Stimulated activated CD8-positive, alpha-beta memory T cell treated with anti-CD3 and anti-CD28 coated beads, Interleukin-15, amount 100 ng/mL, for 4 hours (primary cell): ENCODE measurements at places on chromosomes 1 and 21.

DNA sequence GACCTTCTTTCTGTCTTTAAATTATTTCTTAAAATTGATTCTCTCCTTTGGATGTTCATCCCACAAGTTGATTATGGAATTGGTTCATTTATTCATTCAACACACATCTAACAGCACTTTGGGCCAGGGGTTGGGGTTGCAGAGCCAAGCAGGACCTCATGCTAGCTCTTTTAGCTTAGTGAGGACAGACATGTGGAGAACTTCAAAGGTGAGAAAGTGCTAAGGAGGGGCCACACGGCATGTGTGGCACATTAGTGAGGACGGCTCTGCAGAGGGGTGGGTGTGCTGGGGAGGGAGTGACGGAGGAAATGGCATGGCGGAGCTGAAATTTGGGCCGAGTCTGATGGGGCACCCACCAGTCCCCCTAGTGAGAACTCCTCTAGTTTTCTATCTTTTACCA, 32.5 kb upstream of the VASH2 start:
- no peak for DNase-seq

DNA sequence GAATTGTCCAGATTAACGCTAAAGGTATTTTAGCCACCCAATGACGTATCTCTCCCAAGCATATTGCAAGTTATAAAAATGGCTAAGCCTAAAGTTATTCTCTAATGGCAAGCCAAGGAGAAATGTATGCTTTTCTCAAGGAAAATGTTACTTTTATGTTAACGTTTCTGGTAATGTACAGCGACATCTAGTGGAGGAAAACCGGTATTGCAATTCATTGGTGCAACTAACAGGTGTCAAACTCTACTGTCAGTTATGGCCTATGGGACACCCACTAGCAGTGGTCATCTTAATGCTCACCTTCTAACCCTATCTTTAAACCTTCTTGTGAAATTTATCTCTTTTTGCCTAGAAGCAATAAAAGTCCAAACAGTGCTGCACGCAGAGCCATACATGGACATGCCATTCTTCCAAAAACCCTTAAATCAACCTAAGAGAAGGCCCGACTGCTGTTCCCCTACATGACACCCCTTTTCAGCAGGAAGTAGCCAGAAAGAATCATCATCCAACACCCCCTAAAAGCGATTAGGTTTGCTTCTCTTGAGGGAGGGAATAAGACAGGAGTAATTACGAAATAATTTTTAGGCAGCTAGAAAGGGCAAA, 68.7 kb upstream of the LRIF1 start:
- peak; percentile 2 for DNase-seq

GRCh38 chr1:98264727-98265126, 343.9 kb upstream of the DPYD start:
- no peak for DNase-seq

DNA sequence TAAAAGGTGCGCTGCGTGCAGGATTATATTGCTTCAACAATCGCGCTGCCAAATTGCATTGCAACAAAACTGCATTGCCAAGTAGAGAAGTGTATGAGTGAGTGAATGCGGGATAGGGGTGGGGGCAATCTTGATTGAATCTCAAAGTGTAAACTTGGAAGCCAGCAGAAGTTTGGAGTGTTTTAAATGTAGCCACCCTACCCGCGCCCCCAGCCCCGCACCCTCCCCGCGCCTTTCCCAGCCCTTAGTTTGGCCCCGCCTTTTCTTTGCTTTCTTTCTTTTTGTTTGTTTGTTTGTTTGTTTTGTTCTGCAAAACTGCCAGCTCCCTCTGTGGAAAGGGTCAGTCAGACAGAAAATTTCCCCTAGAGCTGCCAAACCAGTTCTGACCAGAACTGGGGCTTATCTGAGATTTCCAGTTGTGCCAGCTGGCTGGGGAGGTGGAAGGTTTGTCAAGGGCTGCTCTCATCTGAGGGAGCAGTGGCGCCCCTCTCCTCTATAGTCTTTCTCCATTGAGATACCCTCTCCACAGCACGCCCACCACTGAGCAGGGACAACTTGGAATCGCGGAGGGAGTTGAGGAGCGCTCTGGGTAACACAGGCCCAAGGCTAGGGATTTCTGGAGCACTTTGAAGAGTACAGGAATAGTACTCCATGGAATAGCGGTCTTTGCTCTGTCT, 666 bp upstream of the BEND5 start:
- DNase-seq: no peak

- no peak for DNase-seq
Observed at GRCh38 chr1:180805316-180805715, 107.4 kb upstream of the KIAA1614 start.

GRCh38 chr1:59674595-59674994, 140.2 kb upstream of the HOOK1 start:
- DNase-seq: no peak

- DNase-seq: no peak
Observed at GRCh38 chr1:171180670-171181069, 4.4 kb upstream of the FMO2 start.

- peak; percentile 20 for DNase-seq
Observed at GRCh38 chr1:151898519-151898991, 10.8 kb downstream of the THEM4 start.

DNA sequence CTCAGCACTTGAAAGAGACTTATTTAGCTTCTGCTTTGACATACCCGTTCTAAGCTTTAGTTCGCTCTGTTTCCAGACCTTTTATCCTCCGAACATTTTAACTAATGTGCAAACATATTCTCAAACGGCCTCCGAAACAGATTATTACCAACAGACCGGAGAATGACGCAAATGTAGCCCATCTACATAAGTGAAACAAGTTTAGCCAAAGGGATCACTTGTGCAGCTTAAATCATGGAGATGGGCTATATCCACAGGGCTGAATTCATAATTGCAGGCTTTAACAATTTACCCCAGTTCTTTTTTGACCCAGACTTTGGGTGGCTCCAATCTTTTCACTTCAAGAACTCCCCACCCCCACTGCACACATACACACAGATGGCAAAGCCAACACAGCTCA, 119.7 kb downstream of the KCNH1 start:
- no peak for DNase-seq

GRCh38 chr1:167676205-167676915, 45.4 kb upstream of the MPZL1 start:
- DNase-seq: no peak

GRCh38 chr1:84253891-84254290, 47.6 kb upstream of the SAMD13 start:
- DNase-seq: no peak

DNA sequence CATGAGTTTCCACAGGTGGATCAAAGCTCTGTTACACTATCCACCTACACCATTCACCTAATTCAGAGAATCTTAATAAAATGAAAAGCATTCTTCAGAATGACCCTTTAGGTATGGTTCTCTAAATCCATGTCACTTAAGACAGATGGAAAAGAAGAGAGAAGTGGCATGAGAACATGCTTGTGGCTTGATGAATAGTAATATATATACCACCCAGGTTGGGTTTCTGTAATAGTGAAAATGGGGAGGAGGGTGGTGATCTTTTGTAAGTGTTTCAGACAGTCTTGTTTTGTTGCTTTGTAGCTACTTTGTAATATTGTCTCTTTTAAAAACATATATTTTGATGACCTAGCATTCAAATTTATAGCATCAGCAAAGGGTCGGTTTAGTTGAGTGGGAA, 469.8 kb downstream of the USP25 start:
- DNase-seq: no peak

GRCh38 chr1:167665469-167665868, 35.4 kb downstream of the RCSD1 start:
- DNase-seq: no peak

GRCh38 chr1:239233626-239234025, 152.7 kb upstream of the CHRM3 start:
- no peak for DNase-seq

GRCh38 chr1:71228742-71229365, 148.0 kb upstream of the ZRANB2 start:
- no peak for DNase-seq

GRCh38 chr1:219185486-219186117, 11.9 kb downstream of the LYPLAL1 start:
- no peak for DNase-seq

DNA sequence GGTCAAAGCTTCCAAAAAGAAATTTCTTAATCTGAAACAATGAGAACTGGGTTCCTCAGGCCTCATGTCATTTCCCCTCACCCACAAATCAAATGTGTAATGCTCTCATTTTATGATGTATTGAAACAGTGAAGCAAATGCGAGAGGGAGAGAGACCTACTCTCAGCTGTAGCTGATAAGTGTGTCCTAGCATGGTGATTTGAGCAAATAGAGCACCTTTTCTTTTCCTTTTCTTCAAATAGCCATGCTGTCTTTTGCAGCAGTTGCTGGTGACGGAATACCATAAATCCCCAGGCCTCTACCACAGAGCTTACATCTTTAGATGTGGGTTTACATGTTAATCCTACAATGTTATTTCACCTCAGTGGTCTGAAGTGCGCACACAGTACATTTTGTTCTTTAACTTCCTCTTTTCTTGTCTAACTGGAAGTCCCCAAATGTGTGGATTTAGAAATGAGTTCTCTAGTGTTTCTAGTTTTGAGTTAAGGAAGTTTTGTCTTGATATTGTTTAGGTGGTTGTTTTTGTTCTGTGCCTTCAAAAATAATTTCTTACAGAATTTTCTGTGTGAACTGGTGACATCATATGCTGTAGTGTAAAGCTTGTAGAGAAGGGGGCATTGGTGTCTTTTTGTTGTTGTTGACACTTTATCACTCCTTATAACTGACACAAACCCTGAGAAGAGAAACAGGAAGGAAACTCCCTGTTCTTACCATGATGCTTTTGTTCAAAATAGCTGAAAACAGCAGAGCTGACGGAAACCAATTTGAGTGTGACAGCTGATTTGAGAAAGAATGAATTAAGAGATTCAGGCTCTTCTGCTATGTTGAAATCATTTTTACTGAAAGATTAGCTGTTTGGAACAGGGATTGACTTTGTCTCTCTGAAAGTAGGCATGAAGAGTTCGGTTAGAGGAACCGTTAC, 12.2 kb downstream of the SMAP2 start:
- peak; percentile 33 for DNase-seq

DNA sequence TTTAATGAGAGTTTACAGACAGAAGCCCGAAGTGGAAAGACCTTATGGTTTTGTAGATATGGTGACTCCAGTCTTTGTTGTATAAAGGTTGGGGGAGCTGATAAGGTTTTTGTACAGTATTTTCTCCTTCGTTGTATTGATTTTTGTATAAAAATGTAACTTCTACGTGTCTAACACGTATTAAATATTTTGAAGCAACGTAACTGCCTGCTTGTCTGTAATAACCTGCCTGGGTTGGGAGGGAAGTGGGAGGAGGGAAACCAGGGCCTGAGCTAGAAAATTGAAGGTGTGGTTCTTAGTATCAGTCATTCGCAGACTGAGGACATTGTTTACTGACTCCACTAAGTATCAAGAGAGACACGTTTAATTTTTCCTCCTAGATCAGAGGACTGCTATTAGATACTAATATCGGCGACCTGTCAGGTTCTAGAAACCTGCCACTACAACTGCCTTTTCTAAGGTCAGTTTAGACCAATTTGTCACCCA, 2.2 kb downstream of the IER5 start:
- no peak for DNase-seq

DNA sequence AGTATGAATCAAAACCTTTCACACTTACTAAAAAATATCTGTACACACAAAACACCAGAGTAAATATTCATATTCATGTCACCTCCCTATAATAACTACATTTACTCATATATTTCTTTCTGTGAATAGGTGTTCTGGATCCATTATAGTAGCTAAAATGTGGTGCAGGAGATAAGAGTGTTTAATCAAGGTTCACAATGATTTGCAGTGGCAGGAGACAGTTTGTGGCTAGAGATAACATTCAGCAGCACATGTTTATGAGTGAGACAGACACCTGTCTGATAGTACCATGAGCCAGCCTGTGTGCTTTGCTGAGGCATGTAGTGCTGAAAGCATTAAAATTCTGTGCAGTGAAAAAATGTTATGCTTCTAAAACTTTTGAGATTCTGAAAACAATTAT, 410.3 kb downstream of the SRGAP2C start:
- DNase-seq: no peak
